NCI-H1436 treated with DMSO at 0.1 percent for 48 hours (cell line): ENCODE measurements at places on chromosomes 11 and 22.
A peak's percentile ranks its signal among the peaks of the same experiment; 100 is the strongest.

- DNase-seq: no peak
Measured at GRCh38 chr22:31753005-31753633, 700 bp upstream of the DEPDC5 start.

- no peak for DNase-seq
Measured at GRCh38 chr11:94151903-94152677, 23.4 kb downstream of the PANX1 start.

- no peak for DNase-seq
Measured at GRCh38 chr11:75639762-75640181, 29.1 kb downstream of the MAP6 start.

- peak; percentile 67 for DNase-seq
Measured at GRCh38 chr11:64131683-64132190, 34.2 kb downstream of the MACROD1 start.

- no peak for DNase-seq
Measured at GRCh38 chr11:75330291-75330690, 21.2 kb downstream of the ARRB1 start.

DNA sequence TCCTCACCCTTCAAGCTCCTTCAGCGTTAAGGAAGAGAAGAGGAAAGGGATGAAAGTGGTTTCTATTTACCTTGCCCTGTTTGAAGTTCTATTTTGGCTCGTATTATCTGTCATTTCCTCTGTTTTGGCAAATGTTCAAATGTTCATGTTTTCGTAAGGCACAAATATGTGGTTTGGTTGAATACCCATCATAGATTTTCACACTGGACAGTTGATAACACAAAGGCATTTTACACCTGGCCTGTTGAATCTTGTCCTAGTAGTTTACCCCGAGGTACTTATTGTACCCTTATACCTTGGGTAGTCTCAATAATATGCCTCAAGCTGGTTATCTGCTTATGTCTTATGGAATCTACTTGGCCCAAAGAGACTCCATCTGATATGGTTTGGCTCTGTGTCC lies 706.9 kb downstream of the METTL15 start:
- DNase-seq: no peak

- no peak for DNase-seq
Measured at GRCh38 chr11:35487532-35488078, 37.8 kb downstream of the PAMR1 start.

DNA sequence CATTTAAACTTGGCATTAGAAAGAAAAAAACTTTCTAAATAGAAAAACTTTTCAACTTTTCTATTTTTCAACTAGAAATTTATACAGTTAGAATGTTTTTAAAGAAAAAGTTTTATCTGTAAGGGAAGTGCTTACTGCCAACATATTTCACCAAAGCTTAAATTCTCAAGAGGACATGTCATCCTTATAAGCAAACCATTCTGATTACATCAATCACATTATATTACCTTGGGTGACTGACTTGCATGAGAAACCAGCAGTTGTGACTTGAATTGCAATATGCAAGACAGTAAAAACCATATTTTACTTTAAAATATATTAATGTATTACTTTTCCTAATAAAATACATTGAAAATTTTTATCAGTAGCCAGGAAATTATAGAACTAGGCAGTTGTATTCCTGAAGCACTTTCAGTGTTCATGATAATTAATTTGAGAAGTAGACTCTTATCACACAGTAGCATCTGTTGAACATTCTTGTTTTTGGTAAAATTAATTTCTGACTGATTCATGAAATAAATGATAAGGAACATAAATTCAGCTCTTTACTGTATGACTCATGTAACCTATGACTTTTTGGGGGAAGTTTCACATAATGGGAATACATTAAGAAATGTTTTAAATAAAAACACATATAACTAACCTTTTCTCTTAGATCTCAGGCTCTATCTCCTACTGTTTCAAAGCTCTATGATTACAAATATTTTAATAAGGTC lies 345.0 kb upstream of the CCDC179 start:
- DNase-seq: no peak

DNA sequence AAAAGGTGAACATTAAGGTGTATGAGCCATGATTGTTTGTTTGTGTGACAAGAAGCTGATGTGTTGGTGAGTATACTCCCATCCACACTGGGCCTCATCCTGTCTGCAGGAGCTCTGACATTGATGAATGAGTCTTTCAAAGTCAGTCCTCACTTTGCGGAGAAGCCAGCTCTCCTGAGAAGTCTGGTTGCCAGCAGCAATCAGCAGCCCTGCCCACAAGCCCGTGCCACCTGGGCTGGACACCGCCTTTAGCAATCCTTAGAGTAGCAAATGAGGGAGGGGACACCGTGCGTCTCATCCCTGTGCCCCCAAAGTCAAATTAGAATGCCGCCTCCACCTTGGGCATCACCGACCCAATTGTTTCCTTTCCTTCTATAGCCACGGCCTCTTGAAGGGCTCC lies 174.8 kb upstream of the NECTIN1 start:
- no peak for DNase-seq

- no peak for DNase-seq
Measured at GRCh38 chr22:20106205-20106848, 9.6 kb upstream of the RANBP1 start.

- DNase-seq: no peak
Measured at GRCh38 chr11:115493488-115493887, 10.7 kb downstream of the CADM1 start.

- DNase-seq: no peak
Measured at GRCh38 chr11:58742981-58743880, 11.5 kb upstream of the GLYAT start.

- DNase-seq: no peak
Measured at GRCh38 chr11:104873252-104873651, 25.0 kb downstream of the CASP12 start.

DNA sequence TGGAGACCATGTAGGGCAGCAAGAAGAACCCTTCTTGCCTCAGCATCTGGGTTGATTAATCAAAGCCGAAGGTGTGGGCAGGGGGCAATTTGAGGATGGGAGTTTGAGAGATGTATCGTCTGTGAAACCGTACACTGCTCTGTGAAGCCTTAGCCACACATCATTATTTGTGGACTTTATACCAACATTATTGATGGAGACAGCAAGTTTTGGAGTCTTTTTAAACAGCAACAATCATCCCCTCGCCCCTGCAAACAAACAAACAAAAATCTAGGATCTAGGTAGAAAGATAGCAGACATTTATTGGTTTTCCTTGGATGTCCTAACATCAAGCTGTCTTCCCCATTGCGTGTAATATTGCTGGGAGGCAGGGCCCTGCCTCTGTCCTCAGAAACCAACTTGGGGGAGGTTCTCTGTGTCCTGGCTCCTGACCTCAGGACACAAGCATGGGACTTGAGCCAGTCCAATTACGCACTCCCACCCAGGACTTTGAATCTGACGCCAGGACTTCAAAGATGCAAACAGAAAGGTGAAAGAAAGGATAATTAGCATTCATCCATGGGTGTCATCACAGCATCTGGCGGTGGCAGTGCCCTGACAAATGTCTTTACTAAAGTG lies 61.6 kb upstream of the PLET1 start:
- DNase-seq: no peak

DNA sequence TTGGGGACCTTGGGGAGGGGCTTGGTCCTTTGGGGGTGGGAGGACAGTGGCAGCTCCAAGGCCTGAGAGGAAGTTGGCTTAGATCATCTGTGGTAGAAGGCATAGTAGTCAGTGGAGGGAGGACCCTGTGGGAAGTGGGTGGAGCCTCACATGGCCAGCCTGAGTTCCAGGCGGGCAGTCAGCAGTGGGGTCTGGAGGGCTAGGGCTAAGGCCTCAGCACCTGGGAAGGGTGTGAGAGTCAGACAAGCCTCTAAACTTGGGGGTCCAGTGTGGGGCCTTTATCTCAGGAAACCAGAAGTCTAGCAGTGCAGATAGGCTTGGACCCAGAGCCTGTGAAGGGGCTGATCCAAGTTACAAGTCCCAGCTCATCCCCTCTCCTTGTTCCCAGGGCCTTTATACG lies 4.0 kb downstream of the NLRX1 start:
- no peak for DNase-seq

GRCh38 chr11:33471541-33471940 lies 214.4 kb downstream of the HIPK3 start:
- no peak for DNase-seq

GRCh38 chr11:123822599-123822998 lies 16.4 kb upstream of the OR6M1 start:
- DNase-seq: no peak

- DNase-seq: no peak
Measured at GRCh38 chr11:28476864-28477263, 368.7 kb downstream of the METTL15 start.

GRCh38 chr22:43342347-43343261 lies 568 bp downstream of the SCUBE1 start:
- DNase-seq: no peak

DNA sequence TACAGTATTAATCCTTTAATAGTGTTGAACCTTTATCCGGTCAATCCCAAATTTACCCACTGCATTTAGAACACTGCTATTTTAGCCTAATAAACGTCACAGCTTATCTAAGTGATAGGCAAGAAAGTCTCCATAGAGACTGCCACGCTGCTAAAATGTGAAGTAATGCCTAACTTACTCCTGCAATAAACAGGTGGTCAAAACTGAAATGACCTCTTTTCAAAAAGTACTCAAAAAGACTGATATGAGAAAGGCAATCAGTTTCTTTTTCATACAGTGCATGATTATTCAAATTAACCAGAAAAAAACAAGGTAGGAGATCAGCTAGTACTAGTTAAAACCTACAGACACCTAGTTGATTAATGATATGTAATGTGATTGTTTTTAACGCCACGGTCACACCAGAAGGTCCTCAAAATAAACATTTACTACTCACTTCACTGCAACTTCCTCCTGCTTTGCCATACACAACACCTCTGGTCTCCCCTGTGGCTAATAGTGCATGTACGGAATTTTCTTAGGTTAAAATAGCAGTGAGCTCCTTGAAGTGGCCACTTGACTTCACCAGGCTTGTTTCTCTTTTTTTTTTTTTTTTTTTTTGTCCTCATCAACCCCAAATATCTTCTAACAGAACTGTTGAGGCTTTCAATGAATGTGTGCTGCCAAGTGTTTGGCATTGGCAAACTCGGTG lies 8.8 kb downstream of the ATP5MG start:
- no peak for DNase-seq

DNA sequence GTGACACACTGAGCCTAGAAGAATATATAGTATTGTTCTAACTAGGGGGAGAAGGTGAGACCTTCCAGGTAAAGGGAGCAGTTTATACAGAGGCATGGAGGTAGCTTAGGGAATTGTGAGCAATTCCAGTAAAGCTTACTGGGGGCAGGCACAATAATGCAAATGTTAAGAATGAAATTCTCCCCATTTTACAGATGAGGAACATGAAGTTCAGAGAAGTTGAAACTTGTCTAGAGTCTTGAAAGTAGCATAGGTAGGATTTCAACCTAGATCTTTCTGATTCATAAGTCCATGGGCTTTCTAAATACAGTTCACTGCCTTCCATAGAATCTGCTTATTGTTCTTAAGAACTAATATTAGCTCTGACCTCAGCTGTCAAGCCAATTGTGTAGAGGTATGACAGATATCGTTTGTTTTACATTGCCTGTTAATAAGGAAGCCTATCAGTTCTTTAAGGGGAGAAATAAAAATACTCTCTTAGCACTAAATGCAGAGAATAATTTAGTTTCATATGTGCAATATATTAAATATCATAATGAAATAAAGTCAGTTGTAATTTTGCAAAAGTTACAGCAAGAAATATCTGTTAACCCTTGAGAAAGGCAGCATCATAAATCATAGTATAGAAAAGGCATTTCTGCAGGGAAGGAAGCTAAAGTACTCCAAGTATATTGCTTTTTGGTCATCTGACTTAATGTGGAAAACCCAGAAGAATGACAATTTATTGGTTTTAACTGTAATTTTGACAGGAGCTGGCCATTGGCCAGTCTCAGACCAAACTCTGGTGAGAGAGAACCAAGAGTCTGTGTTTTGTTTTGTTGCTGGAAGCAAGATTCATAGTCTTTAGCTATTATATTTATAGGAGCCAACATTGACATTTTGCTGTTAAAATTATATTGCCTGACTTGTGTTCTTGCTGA lies 181.8 kb downstream of the UVRAG start:
- no peak for DNase-seq

- no peak for DNase-seq
Measured at GRCh38 chr11:65489706-65490320, 9.0 kb upstream of the MALAT1 start.

- no peak for DNase-seq
Measured at GRCh38 chr11:92399705-92400104, 175.1 kb downstream of the FAT3 start.

- no peak for DNase-seq
Measured at GRCh38 chr11:47466201-47466600, 17.3 kb upstream of the RAPSN start.

GRCh38 chr11:13168271-13168670 lies 109.3 kb upstream of the BMAL1 start:
- DNase-seq: no peak

GRCh38 chr11:116328851-116329250 lies 443.9 kb downstream of the BUD13 start:
- no peak for DNase-seq

DNA sequence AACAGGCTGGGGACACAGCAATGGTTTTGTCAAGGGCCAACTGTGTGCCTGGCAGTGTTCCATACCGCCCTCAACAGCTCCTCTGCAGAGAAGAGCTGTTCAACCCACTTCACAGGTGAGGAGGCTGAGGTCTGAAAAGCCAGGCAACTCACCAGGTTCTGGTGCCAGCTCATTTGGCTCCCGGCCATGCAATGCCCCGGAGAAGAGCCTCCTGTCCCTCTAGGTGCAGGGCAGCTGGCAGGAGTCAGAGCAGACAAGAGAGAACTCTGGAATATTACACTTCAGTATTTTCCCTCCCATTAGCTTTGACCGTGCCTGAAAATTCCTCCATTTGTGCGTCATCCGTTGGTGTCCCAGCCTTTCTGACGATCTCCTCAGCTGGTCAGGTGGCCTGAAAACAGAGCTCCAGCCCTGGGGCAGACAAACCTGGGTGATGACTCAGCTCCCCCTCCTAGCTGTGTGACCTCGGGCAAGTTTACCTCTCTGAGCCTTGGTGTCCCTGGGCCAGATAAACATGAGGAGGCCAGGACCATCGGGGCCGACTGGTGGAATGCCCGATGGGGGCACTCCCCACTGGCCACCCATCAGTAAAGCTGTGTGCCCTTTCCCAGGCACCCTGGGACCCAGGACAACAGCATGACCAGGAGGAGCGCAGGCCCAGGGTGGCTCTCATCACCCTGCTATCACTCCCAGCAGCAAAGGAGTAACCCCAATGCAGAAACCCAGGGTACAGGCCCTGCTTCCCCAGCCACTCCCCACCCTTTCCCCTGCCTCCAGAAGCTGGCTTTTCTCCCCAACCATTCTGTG lies 9.6 kb upstream of the C1QTNF6 start:
- no peak for DNase-seq
